RCC 7860 (cell line): ENCODE measurements at places on chromosomes 4 and X.

DNA sequence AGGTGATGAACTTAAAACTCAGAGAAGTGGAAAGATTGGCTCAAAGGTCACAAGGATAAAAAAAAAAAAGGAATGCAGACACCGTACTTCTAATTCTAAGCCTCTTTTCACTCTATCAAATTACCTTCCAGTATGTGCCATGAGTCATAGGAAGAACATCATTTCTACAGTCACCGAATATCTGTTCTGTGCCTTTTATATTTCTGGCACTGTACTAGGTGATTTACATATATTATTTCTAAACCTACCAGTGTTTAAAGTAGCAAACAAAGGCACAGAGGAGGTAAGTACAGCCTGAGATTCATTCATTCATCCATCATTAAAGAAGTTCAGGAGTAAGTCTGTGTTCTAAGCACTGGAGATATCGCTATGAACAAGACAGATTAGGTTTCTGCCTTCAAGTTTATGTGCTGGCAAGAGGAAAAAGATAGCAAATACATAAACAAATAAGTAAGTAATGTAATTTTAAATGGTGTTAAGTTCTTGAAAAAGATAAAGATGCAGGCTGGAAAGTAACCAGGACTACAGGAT, 65.3 kb downstream of the PALLD start:
- peak; percentile 54 for DNase-seq

- no peak for DNase-seq
Observed at GRCh38 chr4:139801895-139802294, 136.3 kb downstream of the MGST2 start.

GRCh38 chrX:66045894-66046293, 6.0 kb upstream of the VSIG4 start:
- DNase-seq = no peak

DNA sequence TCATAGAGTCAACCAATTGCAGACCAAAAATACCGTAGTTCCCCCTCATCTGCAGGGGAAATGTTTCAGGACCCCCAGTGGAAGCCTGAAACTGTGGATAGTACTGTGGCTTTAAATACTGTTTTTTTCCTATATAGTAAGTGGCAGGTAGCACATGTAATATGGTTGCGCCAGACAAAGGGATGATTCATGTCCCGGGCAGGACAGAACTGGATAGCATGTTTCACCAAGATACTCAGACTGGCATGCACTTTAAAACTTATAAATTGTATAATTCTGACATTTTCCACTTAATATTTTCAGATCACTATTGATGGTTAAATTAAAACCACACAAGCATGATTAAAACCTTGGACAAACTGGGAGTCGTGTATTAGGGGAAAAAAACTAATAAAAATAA, 276.3 kb upstream of the AGA start:
- DNase-seq = no peak

- DNase-seq = peak; percentile 31
Observed at GRCh38 chrX:42694260-42694815, 83.6 kb downstream of the PPP1R2C start.

GRCh38 chrX:130197464-130197863, 25.7 kb downstream of the RAB33A start:
- no peak for DNase-seq

- no peak for DNase-seq
Observed at GRCh38 chr4:44914748-44915147, 188.4 kb upstream of the GNPDA2 start.

- no peak for DNase-seq
Observed at GRCh38 chr4:55931833-55932232, 16.9 kb upstream of the CEP135 start.

DNA sequence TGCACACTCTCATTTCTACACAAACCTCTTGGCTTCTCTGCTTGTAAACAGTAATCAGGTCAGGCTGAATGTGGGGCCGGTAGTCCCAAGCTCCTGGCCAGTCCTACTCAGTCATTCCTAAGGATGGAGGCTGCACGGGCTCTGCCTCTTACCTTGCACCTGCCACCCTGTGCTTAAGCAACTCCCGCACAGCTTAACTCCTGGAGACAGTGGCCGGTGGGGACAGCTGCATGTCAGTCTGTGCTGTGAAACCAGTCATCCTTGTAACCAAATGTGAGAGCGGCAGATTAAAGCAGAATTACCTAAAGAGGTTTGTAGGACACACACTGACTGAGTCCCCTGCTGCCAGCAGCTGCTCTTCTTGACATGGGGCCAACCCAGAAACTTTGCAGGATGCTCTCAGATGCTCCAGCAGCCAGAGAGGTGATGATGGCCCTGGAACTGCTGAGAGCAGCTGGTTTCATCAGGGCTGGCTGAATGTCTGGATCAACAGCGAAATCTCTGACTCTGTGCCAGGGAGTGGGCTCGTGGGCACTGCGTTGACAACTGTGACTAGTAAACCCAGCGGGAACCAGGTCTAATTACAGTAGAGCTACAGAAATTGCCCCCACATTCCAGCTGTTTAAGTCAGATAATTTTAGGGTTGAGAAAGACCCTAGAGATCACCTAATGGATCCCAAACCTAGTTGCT, 123.7 kb downstream of the ANAPC4 start:
- no peak for DNase-seq

GRCh38 chrX:141632124-141632523, 42.6 kb downstream of the SPANXA2 start:
- no peak for DNase-seq

DNA sequence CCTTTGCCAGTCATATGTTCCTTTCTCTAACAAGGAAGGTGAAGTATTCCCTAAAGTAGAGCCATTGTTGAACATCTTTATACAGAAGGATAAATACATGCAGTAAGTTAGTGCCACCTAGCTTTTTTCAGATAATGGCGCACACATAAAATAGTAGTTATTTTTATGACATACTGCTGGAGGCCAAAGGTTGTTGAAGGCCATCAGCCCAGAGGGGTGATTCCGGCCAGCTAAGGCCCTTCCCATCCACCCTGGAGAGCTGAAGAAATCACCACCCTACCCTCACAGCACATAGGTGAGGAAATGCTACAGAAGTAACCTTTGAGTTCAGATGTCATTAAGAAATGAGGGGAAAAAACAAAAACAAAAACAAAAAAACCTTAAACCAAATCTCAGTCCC, 102.2 kb upstream of the MAP3K15 start:
- no peak for DNase-seq

GRCh38 chrX:154354013-154354412, 20.4 kb downstream of the FLNA start:
- no peak for DNase-seq
